Fibroblast of skin of right biceps (primary cell): ENCODE measurements at places on chromosomes 11 and 22.

GRCh38 chr11:59224351-59224928, 11.7 kb upstream of the MPEG1 start:
- DNase-seq, result no peak

DNA sequence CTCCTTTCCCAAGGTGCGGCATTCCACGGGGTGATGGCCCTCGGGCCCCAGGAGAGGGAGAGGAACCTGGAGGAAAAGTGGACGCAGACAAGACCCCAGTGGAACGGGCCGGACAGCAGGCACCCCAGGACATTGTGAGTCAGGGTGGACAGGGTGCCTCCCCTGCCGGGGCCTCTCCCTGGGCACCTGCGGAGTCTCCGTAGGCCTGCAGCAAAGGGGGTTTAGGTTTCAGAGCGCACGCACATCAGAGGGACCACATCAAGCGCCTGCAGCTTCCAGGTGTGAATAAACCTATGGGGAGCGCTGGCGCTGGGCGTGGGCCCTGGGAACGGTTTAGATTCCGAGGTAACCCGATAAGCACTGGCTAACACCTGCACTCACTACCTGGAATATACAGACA, 22.7 kb upstream of the FGF19 start:
- no peak for DNase-seq

DNA sequence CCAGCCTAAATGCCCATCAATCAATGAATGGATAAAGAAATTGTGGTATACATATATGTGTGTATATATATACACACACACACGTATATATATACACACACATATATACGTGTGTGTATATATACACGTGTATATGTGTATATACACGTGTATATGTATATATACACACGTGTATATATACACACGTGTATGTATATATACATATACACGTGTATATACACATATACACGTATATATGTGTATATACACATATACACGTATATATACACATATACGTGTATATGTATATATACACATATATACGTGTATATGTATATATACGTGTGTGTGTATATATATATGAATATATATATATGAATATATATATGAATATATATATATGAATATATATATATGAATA, 54.1 kb downstream of the C2CD3 start:
- DNase-seq, result no peak

DNA sequence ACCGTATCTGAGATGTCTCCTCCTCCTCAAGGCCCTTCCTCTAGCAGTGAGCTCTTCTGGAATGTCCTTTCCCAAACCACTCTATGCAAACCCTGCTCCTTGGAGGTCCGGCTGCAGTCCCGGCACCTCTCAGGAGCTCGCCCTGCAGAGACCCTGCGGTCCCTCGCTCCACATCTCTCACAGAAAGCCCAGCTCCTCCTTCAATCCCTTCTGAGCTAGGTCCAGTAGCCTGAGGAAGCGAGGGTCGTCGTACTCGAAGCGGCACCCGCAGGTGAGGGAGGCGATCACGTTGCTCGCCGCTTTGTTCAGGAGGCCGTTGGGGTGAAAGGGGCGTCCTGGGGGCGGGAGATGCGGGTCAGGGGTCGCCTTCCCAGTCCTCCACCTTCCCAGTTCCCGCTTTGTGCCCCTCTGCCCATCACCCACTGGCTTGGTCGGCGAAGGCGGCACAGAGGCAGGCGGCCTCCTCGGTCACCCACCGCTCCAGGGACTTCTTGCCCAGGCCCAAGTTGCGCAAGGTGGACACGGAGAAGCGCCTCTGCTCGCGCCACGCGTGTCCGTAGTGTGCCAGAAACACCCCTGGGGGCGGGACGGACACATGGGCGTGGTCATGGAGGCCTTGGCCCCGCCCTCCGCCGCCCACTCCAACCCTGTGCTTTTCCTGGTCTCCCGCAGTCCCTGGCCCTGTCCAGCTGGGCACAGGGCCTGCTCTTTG, 21.5 kb upstream of the CYP2D6 start:
- no peak for DNase-seq
